ENCODE measurements at places on chromosomes 13 and 19. TPM values are rescaled to one million over a fixed set of nuclear protein-coding genes. Genes with fewer than 3 reads are reported as not detected.

MKNK2 gene
- 1,197 TPM for total RNA-seq

LGALS14 gene
- total RNA-seq, result not detected

JSRP1 gene
- 0.54 TPM for total RNA-seq

- H3K27me3 ChIP-seq, result no peaks in the 10 kb centered on the region
- peaks cover 7% of the 10 kb centered on the region for H3K36me3 ChIP-seq
- no peak overlapping the region for H3K4me3 ChIP-seq
- peaks cover 19% of the 10 kb centered on the region for H3K4me1 ChIP-seq
Measured at GRCh38 chr19:3570606-3571011, 2.1 kb upstream of the HMG20B start.

- no peak for DNase-seq
- H3K4me3 ChIP-seq, result no peak overlapping the region
- H3K4me1 ChIP-seq, result peaks cover 8% of the 10 kb centered on the region
Measured at GRCh38 chr19:16821081-16821480, 8.1 kb upstream of the SIN3B start.

ZNF320 gene
- total RNA-seq, result 24.0 TPM

DNA sequence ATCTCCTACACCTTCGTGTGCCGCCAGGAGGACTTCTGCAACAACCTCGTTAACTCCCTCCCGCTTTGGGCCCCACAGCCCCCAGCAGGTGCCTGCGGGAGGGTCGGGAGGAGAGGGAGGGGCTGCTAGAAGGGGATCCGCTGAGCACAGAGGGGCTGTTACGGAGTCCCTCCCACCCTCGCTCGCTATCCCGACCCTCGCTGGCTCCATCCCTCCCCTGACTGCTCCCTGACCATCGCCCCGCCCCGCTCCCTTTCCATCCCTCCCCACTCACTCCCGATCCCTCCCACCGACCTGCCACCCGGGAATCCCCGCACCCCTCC, 780 bp downstream of the CD177 start:
- H3K4me1 ChIP-seq, result no peaks in the 10 kb centered on the region
- H3K27me3 ChIP-seq, result peaks cover 13% of the 10 kb centered on the region
- no peak overlapping the region for H3K4me3 ChIP-seq
- no peaks in the 10 kb centered on the region for H3K36me3 ChIP-seq

- DNase-seq, result peak; percentile 27
- peak overlapping the region; percentile 80 for H3K27ac ChIP-seq
- peaks cover 59% of the 10 kb centered on the region for H3K4me1 ChIP-seq
- peak overlapping the region; percentile 59 for H3K4me3 ChIP-seq
Measured at GRCh38 chr13:112583592-112584277, 4.2 kb downstream of the TUBGCP3 start.

ZNF470 gene
- 6.4 TPM for total RNA-seq

DNA sequence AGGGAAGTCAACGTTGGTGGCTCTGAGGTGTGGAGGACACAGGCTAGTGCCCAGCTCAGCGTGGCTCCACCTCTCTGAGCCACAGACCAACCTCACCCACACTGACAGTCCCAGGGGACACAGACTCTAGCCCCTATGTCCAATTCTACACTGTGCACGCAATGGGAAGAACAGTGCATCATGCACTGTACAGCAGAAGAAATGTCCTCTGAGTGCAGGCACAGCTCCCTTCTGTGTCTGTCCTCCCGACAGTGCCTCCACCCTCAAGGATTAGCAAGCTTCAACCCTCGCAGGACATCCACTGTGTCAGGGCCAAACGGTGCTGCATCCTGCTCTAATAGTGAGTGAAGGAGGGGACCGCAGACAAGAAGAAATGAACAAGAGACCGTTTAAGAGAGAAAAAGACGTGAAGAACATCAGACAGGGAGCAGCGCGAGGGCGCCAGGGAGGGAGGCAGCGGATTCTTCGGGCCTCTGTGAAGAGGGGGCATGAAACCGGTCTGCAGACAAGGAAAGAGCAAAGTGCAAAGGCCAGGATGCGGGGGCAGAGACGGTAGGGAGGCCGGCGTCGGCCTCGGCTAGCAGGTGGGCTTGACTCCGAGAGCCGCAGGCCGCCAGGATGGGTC, 681 bp downstream of the ZNF837 start:
- peak overlapping the region; percentile 83 for H3K4me3 ChIP-seq
- H3K36me3 ChIP-seq, result no peaks in the 10 kb centered on the region
- peak overlapping the region; percentile 87 for H3K27ac ChIP-seq
- no peak for DNase-seq
- H3K27me3 ChIP-seq, result no peaks in the 10 kb centered on the region
